Liver (tissue), 10 donors: ENCODE measurements at places on chromosomes 3 and 15.

- H3K27me3 ChIP-seq, result no peaks in the 10 kb centered on the region
- H3K36me3 ChIP-seq, result no peaks in the 10 kb centered on the region
- DNase-seq, result no peak
Measured at GRCh38 chr3:46429250-46429649, 22.2 kb downstream of the CCRL2 start.

DNA sequence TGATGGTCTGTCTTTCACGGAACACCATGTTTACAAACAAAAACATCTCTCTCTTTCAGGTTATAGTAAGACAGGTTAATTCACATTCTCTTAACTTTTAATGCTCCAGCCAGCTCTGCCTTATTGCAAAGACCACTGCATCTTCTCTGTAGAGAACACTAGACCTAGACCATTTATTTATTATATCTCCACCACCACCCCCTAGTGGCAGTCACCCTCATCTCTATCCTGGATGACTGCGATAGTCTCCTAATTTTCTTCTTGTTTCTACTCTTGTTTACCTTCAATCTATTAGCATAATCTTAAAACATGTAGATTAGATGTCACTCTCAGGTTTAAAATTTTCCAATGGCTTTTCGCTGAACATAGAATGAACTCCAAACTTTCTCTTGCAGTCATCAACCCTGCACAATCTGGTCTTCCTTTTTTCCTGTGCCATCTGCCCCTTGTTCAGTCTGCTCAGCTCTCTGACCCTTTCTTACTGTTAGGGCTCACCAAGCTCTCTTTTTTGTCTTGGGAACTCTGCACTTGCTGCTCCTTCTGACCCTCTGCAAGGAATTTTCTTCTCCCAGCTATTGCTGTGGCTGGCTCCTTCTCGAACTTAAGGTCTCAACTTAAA lies 155.6 kb downstream of the SQOR start:
- no peaks in the 10 kb centered on the region for H3K27me3 ChIP-seq
- H3K36me3 ChIP-seq, result no peaks in the 10 kb centered on the region
- no peak overlapping the region for H3K27ac ChIP-seq
- H3K4me1 ChIP-seq, result peaks cover 13% of the 10 kb centered on the region
- no peak overlapping the region for H3K4me3 ChIP-seq

GRCh38 chr3:42752961-42753360 lies 20.1 kb downstream of the CCDC13 start:
- peaks cover 3% of the 10 kb centered on the region for H3K4me1 ChIP-seq
- no peak for DNase-seq
- no peaks in the 10 kb centered on the region for H3K36me3 ChIP-seq
- H3K4me3 ChIP-seq, result no peak overlapping the region
- no peak overlapping the region for H3K27ac ChIP-seq
- H3K27me3 ChIP-seq, result no peaks in the 10 kb centered on the region

GRCh38 chr3:160956785-160957184 lies 148.4 kb downstream of the B3GALNT1 start:
- no peaks in the 10 kb centered on the region for H3K27me3 ChIP-seq
- H3K4me1 ChIP-seq, result no peaks in the 10 kb centered on the region
- DNase-seq, result no peak

GRCh38 chr3:69364354-69364753 lies 21.5 kb downstream of the FRMD4B start:
- DNase-seq, result no peak
- no peak overlapping the region for H3K4me3 ChIP-seq
- H3K27ac ChIP-seq, result no peak overlapping the region
- no peaks in the 10 kb centered on the region for H3K27me3 ChIP-seq
- no peaks in the 10 kb centered on the region for H3K4me1 ChIP-seq

DNA sequence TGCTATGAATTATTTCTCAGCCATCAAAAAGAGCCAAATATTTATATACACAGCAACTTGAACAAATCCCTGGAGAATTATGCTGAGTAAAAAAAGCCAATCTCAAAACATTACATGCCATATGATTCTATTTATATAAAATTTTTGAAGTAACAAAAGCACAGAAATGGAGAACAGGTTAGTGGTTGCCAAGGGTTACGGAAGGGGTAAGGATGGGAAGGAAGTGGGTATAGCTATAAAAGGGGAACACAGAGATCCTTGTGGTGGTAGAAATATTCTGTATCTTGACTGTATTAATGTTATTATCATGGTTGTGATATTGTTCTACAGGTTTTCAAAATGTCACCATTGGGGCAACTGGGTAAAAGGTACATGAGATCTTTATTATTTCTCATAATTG lies 62.3 kb upstream of the ASB14 start:
- H3K4me1 ChIP-seq, result no peaks in the 10 kb centered on the region
- DNase-seq, result no peak
- H3K27me3 ChIP-seq, result no peaks in the 10 kb centered on the region

GRCh38 chr15:24761704-24762302 lies 86.2 kb downstream of the NPAP1 start:
- DNase-seq, result no peak
- H3K36me3 ChIP-seq, result no peaks in the 10 kb centered on the region
- H3K4me1 ChIP-seq, result no peaks in the 10 kb centered on the region
- H3K4me3 ChIP-seq, result no peak overlapping the region

GRCh38 chr3:5058471-5058951 lies 63.6 kb upstream of the ARL8B start:
- no peak overlapping the region for H3K4me3 ChIP-seq
- no peaks in the 10 kb centered on the region for H3K36me3 ChIP-seq
- H3K27me3 ChIP-seq, result no peaks in the 10 kb centered on the region
- no peak for DNase-seq

DNA sequence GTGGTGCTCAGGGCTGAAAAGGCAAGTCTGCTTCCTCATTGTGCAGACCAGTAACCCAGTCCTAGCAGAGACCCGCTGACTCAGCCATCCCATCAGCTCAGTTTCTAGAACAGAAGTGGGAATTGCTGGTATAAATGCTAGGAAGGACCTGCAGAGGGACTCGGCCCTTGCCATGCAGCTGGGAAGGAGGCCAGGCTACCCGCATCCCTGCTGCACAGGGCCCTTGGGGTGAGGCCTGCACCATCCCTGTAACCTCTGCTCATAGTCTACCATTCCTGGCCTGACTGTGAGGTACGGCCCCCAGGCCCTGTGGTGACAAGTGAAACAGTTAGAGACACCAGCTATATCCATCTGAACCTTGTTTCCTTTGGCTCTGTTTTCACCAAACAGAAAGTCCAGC lies 23.5 kb downstream of the RAB6B start:
- H3K4me1 ChIP-seq, result no peaks in the 10 kb centered on the region
- no peak overlapping the region for H3K27ac ChIP-seq
- no peak for DNase-seq

DNA sequence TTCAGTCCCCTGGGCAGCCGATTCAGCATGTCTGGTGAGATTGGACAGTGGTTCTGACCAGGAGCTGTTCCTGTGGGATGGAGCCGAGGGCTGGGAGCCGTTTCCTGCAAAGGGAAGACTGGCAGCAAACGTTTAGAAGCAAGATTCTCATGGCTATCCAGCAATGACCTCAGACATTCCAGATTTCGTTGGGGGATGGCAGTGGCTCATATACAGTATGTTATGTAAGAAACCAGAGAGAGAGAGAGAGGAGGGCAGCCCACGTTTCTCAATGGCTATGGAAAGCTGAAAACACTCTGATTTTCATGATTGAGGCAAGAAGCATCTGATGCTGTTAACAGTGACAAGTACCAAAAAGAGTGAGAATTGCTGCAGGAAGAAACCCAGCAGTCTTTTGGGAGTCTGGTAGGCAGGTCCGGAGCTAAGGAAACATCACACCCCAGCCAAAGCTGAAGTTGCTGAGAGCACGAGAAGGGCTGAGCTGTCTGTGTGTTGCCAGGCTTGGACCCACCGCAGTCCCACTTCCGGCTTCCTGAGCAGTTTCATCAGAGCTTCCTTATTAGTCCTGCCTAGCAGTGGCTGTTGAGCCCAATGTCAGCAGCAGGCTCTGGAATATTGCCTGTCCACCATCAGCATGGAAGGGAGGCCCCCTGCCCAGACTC lies 25.6 kb upstream of the VPS8 start:
- H3K4me3 ChIP-seq, result no peak overlapping the region
- no peaks in the 10 kb centered on the region for H3K27me3 ChIP-seq
- no peak for DNase-seq
- H3K36me3 ChIP-seq, result no peaks in the 10 kb centered on the region
- H3K4me1 ChIP-seq, result no peaks in the 10 kb centered on the region
- no peak overlapping the region for H3K27ac ChIP-seq

- H3K4me1 ChIP-seq, result peaks cover 7% of the 10 kb centered on the region
- no peak overlapping the region for H3K27ac ChIP-seq
- no peaks in the 10 kb centered on the region for H3K27me3 ChIP-seq
- H3K4me3 ChIP-seq, result no peak overlapping the region
- no peaks in the 10 kb centered on the region for H3K36me3 ChIP-seq
Measured at GRCh38 chr3:4528819-4529600, 35.9 kb downstream of the ITPR1 start.

DNA sequence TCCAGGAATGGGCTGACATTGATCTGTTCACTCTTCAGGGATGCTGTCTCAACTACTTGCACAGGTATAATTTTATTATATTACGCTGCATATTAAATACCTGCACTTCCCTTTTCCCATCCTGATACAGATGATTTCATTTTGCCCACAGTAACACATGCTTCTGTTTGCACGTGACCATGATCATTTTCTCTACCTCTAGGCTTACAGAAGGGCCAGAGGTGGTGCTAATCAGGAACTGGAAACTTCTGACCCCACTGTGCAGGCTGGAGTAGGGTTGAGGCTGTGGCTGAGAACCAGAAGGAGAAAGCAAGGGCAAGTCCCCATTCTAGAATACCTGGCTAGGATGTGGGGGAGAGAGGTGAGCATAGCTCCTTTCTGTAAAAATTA lies 304.8 kb downstream of the PTPRG start:
- H3K36me3 ChIP-seq, result no peaks in the 10 kb centered on the region
- DNase-seq, result no peak
- no peak overlapping the region for H3K27ac ChIP-seq
- H3K4me1 ChIP-seq, result peaks cover 6% of the 10 kb centered on the region
- no peak overlapping the region for H3K4me3 ChIP-seq

DNA sequence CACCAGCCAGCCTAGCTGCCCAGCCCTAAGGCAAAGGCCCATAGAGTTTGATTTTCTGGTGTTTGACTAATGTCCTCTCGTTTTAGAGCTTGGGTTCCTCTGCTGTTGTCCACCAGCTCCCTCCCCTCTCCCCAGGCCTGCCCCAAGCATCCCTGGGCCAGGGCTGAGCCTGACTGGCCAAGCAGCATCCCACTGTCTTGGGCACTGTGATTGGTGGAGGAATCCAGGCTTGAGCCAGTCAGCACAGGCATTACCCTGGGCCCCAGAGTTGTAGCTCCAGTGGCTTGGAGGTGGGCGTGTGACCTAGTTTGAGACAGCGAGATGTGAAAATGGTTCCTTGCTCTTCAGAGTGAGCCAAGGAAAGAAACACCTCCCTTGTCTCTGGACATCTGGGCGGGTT lies 155.3 kb upstream of the MEF2A start:
- no peak overlapping the region for H3K4me3 ChIP-seq
- H3K36me3 ChIP-seq, result no peaks in the 10 kb centered on the region
- H3K27ac ChIP-seq, result no peak overlapping the region
- DNase-seq, result no peak
- no peaks in the 10 kb centered on the region for H3K4me1 ChIP-seq

- H3K4me3 ChIP-seq, result no peak overlapping the region
- no peak overlapping the region for H3K27ac ChIP-seq
- no peaks in the 10 kb centered on the region for H3K27me3 ChIP-seq
- DNase-seq, result no peak
- peaks cover 2% of the 10 kb centered on the region for H3K4me1 ChIP-seq
Measured at GRCh38 chr15:40075298-40076044, 33.2 kb downstream of the BMF start.

- H3K4me1 ChIP-seq, result peaks cover 2% of the 10 kb centered on the region
- H3K36me3 ChIP-seq, result no peaks in the 10 kb centered on the region
- no peak overlapping the region for H3K27ac ChIP-seq
Measured at GRCh38 chr15:88661041-88661700, 22.4 kb downstream of the ISG20 start.

DNA sequence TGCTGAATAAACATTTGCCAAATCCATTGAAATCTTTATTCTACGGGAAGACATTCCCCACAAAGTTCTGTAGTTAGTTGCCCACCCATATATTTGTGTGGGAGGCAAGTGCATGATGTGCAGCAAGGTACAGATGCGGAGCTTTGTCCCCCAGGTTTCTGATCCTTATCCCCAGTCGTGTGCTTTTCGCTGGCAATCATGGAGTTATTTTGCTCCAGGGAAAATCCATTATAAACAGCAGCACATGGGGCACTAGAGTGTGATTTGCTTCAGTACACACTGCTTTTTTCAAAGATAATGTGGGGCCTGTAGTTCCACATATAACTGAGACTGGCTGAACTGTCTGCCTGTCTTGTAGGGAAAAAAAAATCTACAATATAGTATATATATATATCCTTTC lies 132.1 kb downstream of the FEZF2 start:
- no peaks in the 10 kb centered on the region for H3K4me1 ChIP-seq
- no peak overlapping the region for H3K4me3 ChIP-seq
- no peak for DNase-seq
- no peaks in the 10 kb centered on the region for H3K27me3 ChIP-seq
